Stimulated activated CD4-positive, alpha-beta T cell treated with anti-CD3 and anti-CD28 coated beads, Interleukin-12 subunit alpha, Interleukin-12 subunit beta, amount 100 ng/mL, for 48 hours (primary cell): ENCODE measurements at places on chromosomes 2 and 18.

- DNase-seq, result no peak
These were observed 45.6 kb downstream of the LPIN2 start for GRCh38 chr18:2967357-2967756.

DNA sequence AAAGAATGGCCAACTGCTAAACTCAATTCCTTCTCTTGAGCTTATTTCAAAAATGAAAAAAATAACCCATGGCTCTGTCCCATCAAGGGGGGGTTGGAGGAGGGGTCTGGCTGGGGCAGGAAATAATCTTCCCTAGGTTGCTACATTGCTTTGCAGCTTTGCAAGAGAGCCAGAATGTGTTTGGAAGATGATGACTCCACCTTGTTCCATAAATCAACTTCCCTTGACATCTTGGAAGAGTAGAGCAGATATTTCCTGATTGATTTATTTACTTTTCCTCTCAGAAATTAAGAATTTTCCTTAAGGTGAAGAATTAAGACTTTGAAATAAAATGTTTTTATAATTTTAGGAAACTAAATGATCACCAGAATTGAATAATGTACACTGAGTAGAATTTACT, 41.3 kb downstream of the ESCO1 start:
- no peak for DNase-seq

GRCh38 chr2:111164078-111164477, 43.4 kb downstream of the BCL2L11 start:
- DNase-seq, result no peak

GRCh38 chr2:214514704-214515103, 103.8 kb downstream of the VWC2L start:
- no peak for DNase-seq

DNA sequence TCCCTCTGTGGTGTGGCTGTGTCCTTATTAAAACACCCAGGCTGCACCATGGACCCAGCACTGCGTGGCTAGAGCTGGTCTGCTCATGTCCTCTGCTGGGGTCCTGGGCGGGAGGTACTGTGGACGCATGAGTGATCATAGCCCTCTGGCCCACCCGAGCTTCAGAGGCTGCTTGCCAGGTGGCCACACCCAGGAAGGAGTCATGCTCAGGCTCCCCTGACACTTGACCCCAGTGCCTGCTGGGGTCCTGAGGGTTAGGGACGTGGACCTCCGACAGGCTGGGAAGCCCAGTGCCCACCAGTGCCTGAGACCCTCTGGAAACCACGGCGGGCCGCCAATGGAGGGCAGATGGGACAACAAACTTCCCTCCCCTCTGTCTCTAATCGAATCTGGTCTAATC, 66.3 kb upstream of the HS6ST1 start:
- no peak for DNase-seq

DNA sequence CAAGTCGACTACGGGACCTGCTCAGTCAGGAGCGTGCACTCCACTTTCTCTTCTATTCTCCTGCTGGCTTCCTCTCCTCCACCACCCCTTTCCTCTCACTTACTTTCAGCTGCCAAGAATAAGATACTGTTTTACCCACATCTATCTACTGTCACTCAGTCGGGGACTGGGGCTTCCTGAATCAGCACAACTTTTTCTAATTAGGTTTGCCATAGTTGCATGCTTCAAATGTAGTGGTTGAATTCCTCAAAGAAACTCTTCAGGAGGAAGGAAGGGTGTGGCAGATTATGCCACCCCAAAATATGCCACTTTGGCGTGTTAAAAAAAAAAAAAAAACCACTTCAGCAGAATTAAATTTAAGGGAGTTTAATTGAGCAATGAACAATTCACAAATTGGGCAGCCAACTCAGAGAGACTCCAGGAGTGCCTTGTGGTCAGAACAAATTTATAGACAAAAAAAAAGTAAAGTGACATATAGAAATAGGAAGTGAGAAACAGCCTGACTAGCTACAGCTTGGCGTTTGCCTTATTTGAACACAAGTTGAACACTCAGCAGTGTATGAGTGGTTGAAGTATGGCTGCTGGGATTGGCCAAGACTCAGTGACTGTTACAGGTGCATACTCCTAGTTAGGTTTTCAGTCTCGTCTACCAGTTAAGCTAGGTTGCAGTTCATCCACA, 32.5 kb upstream of the RMDN2 start:
- DNase-seq, result no peak

- DNase-seq, result no peak
These were observed 55.5 kb upstream of the ANKRD62 start for GRCh38 chr18:12038082-12038638.

GRCh38 chr2:232597362-232598079, 35.9 kb upstream of the EFHD1 start:
- DNase-seq, result no peak

GRCh38 chr2:241809383-241810306, 652 bp downstream of the NEU4 start:
- DNase-seq, result no peak

GRCh38 chr2:98478088-98478551, 33.5 kb downstream of the INPP4A start:
- DNase-seq, result no peak

DNA sequence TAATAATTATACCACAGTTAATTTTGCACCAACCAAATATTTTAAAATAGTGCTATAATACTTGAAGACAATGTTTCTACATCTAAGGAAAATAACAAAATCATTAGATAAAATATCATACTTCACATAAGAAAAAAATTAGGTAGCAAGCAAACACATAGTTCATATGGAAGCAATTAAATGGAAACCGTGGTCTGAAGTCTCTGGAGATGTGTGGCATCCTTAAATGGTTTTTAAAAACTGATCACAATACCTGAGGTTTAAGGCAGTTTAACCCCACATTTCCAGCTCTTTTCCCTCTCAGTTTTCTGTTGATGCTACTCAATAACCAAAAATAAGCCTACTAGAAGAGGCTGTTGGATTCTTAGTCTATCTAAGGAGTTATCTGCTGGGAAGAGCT, 71.3 kb downstream of the ASXL2 start:
- no peak for DNase-seq

- peak; percentile 39 for DNase-seq
These were observed 966 bp downstream of the ADCY3 start for GRCh38 chr2:24919037-24919505.

DNA sequence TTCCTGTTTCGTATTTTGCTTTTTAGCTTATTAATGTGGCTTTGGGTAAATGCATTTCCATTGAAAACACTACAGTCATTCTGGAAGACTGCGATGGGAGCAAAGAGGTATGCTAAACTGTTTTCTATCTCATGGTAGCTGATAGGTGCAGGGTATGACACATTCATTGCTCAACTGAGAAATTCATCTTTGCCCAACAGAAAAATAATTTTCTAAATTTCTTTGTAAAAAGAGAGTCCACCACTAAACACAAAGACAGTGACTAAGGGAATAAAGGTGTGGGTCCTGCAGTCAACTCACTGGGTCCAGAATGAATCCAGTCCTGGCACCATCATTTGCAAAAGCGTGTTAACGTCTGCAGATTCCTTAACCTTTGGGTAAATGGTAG, 19.9 kb downstream of the ERMN start:
- no peak for DNase-seq

DNA sequence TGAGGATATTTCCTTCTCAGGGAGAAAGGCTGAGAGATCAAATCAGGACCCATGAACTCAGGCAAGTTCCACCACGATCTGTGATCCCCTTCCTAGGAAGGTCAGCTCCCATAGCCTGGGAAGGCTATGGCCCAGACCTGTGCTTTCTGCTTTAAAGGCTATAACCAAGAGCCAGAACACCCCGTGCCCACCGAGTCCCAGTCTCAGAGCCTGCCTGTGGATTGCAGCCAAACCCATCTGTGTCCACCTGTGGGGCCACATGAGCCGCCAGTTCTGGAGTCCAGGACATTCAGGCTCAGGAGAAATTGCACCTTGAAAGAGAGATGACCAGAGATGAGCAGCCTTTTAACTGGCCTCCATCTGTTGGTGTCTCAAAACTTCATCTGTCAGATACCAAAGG, 46.9 kb downstream of the MAL start:
- DNase-seq, result no peak

DNA sequence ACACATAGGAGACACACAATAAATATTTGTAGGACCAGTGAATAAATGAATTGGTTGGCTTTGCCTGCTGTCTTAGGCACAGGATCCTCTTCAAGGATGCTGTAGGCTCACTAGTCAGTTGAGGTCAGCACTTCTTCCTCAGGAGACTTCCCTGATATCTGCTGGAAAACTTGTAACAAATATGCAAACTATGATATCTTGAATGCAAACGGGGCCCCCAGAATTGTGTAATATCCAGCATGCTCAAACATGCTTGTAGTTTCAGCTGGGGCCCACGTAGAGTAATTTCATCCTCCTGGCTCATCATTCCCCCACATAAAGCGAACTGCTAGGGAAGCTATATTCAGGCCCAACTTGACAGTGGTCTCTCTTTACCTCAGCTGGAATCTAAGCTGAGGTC, 43.6 kb downstream of the POLE4 start:
- DNase-seq, result no peak

DNA sequence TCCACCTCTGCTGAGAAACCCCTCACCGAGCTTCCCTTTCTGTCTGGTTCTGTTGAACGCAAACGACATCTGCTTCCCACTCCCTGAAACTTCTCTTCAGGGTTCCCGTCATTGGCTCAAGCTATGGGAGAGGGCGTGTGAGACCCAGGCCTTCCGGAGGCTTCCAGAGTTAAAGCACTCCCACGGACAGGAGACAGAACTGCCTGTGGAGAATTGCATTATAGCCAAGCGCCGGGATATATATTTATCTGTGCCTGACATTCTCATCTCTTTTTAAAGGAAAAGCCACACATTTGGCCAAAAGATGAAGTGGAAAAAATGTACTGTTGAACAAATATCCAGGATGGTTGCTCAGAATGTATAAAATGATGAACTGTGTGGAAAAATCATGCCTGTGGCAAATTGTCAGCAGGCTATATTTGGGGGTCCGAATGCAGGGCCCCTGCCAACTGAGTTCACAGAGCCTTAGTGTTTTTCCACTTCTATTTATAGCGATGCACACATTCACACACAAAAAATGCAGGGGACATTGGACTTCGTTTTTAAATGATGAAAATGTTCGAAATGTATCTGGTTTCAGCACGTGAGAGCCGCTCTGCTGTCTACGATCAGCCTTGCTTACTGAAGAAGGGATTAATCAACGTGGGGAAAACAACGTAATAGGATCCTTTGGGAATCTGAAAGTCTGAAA, 59.5 kb downstream of the E2F6 start:
- no peak for DNase-seq

GRCh38 chr2:11967946-11968465, 221.6 kb downstream of the LPIN1 start:
- no peak for DNase-seq

DNA sequence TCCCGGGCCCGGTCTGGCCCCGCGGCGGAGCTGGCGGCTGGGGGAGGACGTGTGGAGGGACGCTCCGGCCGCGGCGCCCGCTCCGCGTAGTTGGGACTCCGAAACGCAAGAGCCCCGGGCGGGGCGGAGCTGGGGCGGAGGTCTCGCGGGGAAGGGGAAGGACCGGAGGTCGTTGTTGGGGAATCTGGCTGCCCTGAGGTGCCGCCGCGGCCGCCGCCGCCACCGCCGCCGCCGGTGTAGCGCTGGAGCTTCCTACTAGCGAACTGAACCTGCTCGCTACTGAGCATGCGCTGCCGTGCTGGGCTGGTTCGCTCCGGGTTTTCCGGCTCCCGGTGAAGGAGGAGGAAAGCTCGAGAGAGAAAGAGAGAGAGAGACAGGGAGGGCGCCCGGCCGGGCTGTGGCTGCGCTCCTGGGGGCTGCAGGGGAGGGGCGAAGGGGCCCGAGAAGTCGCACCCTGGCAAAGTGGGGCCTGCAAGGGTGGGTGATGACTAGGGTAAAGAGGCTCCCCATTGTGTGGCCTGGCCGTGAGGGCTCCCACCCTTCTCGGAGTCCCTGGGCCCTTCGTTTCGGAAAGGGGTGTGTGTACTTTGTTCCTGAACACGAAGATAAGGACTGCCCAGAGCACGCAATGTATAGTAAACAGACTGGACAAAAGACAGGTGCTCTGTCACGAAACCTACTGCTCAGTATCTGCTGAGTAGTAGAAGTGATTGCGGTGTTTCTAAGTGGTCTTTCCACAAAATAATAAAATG, at the start of gene SOS1:
TSS of gene SOS1 (minus strand) at position 281 of the 752 bp plus-strand sequence. CDS start 629 bp downstream, outside the sequence.
- DNase-seq, result peak; percentile 89

- no peak for DNase-seq
These were observed 17.7 kb downstream of the KLF7 start for GRCh38 chr2:207148020-207148419.

- no peak for DNase-seq
These were observed 1398.0 kb upstream of the NXPH2 start for GRCh38 chr2:140178234-140178633.

GRCh38 chr2:86302320-86302719, 35.1 kb downstream of the REEP1 start:
- no peak for DNase-seq

DNA sequence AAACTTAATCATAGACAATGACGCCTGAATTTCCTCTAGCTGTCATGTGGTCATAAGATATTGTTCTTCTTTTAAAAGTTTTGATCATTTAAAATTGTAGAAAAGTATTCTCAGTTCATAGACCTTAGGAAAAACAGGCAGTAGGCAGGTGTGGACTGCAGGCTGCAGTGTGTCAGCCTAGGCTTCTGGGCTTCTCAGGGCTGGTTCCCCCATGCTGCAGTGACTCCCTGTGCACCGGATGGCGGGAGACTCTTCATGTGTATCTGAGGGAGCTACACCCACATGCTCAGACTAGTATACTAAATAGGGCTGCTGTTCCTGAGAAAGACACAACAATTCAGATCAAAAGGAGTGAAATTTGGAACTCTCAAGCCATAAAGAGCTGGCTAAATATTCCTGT, 72.4 kb downstream of the PXDN start:
- no peak for DNase-seq

GRCh38 chr2:26251893-26252292, 7.2 kb downstream of the HADHB start:
- no peak for DNase-seq

DNA sequence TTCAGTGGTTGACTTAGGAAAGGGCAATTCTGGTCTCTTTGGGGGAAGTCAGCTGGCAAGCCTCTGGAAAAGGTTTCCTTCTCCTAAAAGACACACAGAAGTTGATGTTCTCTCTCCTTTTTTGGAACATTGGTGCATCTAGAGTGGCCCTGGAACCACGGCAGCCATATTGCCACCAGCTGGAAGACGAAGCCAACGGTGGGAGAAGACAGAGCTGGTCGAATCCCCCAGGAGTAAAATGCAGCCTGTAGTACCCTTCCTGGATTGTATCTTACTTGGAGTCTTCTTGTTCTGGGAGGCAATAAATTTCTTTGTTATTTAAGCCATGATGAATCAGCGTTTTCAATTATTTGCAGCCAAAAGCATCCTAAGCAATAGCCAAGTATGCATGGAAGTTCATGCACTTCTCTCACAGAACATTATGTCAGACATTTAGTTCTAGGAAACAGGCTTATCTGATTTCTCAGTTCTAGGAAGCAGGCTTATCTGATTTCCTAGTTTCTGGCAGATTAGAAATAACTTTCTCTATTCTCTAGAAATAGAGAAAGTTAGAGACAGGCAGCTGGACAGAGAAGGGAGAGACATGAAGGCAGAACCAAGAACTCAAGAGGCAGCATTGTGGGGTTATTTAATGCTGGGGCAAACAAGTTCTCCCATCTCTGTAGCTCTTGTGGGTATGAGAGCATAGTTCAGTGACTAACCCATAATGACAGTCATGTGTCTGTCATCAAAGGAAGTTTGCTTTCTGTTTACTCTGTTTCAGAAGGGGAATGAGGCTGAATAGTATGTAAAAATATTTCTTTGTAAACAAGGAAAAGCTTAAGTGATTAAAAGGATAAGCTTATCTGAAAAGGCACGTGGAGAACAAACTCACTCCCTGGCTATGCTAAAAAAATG, 40.5 kb upstream of the NABP1 start:
- no peak for DNase-seq

GRCh38 chr18:46071653-46072375, at the start of gene PSTPIP2:
PSTPIP2 (minus strand) TSS chr18:46072260; CDS start chr18:46072188, 72 bp downstream.
- peak; percentile 55 for DNase-seq
